ENCODE measurements at places on chromosomes 3 and 15.

- peak; percentile 80 for DNase-seq
Observed at GRCh38 chr3:59364496-59364895, 314.7 kb upstream of the CFAP20DC start.

DNA sequence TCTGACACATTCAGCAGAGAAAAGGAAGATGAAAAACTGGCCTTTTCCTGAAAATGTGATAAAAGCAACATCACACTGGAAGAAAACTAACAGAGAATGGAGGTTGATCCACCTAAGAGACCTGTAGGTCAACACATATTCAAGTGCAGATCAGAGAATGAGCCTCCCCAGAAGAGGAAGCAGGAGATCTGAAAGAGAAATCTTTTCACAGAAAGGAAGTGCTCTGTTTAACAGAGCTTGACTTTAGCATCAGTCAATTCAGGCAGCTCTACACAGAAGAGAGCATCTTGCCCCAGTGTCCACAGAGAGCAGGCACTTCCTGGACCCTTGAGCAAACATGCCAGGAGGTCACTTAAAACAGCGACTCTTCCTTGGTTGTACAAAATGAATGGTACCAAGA lies 655.4 kb upstream of the GBE1 start:
- DNase-seq, result no peak

DNA sequence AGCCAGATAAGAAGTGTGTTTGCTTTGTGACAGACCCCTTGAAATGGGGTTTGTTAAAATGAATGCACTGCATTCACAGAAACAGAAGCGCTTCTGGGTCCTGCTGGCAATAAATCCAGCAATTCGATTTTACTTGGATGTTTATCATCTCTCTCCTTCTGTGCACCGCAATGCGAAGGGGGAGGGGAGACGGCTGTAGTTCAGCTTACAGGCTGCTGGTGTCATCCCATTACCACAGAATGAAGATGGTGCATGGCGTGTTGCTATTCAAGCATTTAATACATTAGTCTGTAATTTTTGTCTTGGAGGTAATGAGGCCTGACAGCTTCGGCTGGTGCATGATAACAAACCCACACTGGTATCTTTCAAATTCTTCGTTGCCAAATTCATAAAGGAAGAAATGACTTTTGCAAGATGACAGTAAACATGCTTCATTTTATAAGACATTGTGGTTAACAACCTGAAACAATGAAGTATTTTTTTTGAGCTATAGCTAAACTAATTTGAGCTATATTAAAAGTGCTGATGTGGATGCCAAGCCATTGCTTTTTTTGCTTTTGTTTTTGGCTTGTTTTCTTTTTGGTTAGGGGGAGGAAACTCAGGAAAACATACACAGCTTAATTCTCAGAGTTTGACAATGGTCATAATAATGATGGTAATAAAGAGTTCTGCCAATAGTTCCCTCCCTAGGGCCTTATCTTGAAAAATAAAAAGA lies 418.3 kb downstream of the OTOL1 start:
- peak; percentile 76 for DNase-seq

- DNase-seq, result no peak
Observed at GRCh38 chr3:58794750-58795149, 128.2 kb upstream of the FAM3D start.

DNA sequence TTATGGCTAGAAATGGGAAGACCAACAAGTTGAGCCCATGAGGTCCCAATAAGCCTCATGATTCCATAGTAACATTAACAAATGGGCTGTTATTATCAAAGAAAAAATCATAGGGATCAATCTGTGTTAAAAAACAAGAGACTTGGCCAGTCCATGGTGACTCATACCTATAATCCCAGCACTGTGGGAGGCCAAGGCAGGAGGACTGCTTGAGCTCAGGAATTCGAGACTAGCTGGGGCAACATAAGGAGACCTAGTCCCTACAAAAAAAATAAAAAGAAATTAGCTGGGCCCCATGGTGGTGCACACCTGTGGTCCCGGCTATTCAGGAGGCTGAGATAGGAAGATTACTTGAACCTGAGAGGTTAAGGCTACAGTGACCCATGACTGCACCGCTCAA lies 124.8 kb downstream of the DMXL2 start:
- peak; percentile 22 for DNase-seq

DNA sequence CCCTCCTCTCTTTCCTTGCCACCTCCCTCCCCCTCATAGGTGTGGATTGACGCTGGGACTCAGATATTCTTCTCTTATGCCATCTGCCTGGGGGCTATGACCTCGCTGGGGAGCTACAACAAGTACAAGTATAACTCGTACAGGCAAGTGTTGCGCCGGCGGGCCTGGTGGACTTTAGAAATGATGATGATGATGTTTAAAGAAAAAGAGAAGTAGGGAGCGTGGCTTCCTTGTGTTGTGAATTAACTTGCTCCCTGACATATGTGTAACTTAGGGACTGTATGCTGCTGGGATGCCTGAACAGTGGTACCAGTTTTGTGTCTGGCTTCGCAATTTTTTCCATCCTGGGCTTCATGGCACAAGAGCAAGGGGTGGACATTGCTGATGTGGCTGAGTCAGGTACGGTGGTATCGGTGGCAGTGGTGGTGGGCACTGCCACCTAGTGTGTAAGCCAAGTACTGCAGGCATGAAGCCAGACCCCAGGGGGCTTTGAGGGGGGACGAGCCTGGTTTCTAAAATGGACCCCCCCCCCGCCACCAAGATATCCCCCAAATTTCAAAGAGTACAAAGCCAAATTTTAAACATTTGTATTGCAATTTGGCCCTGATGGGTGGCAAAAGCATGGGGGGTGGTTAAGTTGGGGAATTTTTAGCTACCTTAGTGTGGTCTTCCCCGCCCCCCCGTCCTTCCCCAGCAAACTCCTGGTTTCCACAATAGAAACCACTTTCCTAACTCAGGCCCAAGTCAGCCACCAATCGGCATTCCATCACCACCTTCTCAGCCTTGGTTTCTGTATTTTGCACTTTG lies 65.6 kb downstream of the SLC6A6 start:
- no peak for DNase-seq

DNA sequence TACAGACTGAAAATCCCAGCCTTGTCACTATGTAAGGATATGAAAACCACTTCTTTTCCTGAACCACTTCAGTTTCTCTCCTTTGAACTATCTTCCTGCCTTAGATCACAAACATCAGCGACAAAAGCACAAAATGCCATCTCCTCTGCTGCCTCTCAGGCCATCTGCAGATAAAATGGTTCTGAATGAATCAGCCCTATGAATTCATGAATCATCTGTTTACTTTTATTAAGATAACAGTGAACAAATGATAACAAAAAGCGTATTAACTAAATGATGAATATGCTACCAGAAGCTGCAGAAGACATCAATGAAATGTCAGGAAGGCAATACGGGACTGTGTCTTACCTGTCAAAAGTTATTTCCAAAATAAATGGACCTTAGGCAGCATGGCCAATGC lies 928.1 kb downstream of the ROBO1 start:
- DNase-seq, result peak; percentile 54

Data from iris pigment epithelial cell (primary cell).